ENCODE measurements at places on chromosomes 3 and 15.

- no peak for DNase-seq
These were observed 172.6 kb downstream of the PLCL2 start for GRCh38 chr3:17057321-17057720.

DNA sequence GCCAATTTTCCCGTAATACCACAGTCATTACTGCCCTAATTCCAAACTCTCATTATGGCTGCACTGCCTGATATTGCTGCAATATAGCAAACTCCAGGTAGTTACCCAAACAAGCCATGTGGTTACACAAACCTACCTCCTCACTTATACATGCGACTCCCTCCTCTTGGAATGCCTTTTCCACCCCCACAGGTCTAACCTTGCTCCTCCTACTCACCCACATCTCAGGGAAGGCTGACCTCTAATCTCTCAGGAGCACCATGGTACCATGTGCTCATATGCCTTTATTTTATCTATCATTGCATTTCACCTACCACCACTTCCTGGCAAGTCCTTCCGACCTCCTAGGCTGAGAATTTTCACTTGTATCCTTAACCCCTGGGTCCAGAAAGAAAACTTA is 2.9 kb downstream of the RBPMS2 start:
- no peak for DNase-seq

DNA sequence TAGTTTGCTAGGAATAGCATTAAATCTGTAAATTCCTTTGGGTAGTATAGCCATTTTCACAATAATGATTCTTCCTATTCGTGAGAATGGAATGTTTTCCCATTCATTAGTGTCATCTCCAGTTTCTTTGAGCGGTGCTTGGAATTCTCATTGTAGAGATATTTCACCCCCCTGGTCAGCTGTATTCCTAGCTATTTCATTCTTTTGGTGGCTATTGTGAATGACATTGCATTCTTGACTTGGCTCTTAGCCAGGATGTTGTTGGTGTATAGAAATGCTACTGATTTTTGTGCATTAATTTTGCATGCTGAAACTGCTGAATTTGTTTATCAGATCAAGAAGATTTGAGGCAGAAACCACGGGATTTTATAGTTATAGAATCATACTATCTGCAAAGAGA is 690.5 kb upstream of the ALCAM start:
- DNase-seq: no peak

- DNase-seq: no peak
These were observed 55.8 kb upstream of the SLC7A14 start for GRCh38 chr3:170641510-170642236.

- DNase-seq: no peak
These were observed 3.6 kb upstream of the NCK1 start for GRCh38 chr3:136858381-136858780.

DNA sequence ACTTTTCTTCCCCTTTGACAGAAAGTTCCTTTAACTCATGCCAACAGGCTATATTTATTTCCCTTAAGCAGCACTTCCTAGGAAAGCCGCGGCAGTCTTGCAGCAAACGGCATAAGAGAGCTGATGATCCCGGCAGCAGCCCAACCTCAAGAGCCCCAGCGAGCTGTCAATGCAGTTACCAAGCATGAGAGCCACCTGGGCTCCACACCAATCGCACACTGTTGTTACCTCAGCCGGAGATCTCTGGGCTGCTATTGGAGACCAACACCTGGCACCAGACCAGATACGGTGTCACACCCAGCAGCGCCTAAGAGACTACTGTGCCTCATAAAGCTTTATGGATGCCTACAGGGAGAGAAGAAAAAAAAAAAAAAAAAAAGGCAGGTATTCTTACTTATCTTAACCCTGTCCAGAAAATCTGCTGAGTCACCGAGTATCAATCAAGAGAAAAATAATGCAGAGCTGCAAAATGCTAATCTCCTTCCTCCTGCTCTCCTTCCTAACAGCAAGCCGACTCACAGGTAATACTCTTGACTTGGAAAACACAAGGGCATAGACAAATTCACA is 11.7 kb downstream of the ABCC5 start:
- DNase-seq: no peak

DNA sequence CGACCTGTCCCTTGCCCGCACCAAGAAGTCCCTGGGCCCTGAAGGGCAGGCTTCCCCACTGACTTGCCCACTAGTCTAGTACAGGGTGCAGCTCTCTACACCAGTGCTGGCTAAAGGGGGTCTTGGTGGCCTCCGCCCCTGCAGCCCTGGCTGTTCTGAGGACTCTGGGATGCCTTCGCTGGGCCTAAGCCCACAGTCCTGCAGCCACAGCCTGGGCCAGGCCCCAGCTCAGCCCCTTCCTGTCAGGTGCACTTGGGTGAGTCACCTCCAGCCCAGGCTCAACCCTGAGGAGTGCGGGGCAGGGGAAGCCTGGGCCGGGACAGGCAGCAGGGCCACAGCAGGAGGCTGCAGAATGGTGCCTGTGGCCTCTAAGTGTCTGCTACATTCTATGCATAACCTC is 971 bp downstream of the C3orf22 start:
- no peak for DNase-seq

- DNase-seq: no peak
These were observed 25.0 kb upstream of the BFSP2 start for GRCh38 chr3:133374708-133375402.

Data from activated CD8-positive, alpha-beta memory T cell treated with anti-CD3 and anti-CD28 coated beads for 1 hour (primary cell).